Stimulated activated CD4-positive, alpha-beta T cell treated with anti-CD3 and anti-CD28 coated beads, TNF-alpha, amount 100 ng/mL, for 1 hour (primary cell): ENCODE measurements at places on chromosomes 1 and 21.

DNA sequence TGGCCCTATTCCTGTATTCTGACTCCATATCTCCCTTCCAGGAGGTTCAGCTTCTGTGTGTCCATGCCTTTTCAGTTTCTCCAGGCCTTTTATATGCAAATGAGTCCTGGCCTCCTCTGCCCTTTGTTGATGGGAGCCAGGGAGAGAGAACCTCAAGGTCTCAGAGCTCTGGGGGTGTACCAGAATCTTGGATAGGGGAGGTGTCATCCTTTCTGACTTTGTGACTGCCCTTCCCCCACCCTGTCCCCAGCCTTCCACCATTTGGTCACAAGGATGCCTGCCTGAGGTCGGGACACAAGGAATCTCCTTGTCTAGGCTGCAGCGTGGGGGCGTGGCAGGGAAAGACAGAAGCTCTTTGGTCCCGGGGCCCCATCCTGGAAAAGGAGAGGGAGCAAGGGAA is 18.6 kb downstream of the LURAP1 start:
- DNase-seq: no peak

DNA sequence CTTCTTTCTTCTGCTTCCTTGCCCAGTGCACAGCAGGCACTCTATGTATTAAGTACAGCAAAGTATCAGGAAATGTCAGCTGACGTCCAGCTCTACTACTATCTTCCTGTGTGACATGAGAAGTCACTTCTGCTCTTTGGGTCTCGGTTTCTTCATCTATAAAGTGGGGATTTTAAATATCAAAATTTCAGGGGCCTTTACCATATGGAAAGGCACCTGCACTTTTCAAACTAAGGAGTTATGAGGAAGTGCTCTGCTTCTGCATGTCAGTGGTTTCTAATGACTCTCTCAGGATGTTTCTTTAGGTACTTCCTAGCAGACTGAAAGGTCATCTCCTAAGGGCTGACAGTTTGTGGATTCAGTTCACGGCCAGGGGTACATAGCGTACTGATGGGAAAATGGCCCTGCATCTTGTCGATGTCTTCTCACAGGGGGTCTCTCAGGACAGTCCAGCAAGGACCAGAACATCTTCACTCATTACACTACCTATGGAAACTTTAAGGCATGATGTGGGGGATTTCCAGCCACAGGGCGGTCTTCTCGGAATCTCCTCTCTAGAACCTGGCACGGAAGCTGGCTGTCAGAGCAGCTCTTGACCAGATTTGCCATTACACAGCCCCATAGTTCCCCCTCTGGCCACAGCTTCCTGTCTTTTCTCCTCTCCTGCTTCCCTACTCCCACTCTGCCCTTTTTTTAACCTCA is 42.0 kb upstream of the MTF1 start:
- DNase-seq: no peak

DNA sequence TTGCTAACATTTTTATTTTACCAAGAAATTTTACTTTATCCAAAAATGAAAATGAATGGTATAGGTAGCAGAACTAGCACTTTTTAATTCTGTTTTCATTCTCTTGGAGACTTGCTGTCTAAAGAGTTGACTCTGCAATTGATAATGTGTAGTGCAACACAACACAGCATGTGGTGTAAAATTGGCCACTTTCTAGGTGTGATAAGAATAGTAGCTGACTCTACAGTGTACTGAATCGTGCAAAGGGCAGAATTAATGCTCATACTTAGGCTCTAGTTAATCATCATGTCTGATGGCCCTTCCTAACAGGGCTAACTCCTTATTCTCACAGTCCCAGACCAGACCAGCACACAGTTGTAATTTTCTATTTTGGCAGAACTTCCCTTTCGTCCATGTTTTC is 140.5 kb downstream of the NEK7 start:
- DNase-seq: no peak

DNA sequence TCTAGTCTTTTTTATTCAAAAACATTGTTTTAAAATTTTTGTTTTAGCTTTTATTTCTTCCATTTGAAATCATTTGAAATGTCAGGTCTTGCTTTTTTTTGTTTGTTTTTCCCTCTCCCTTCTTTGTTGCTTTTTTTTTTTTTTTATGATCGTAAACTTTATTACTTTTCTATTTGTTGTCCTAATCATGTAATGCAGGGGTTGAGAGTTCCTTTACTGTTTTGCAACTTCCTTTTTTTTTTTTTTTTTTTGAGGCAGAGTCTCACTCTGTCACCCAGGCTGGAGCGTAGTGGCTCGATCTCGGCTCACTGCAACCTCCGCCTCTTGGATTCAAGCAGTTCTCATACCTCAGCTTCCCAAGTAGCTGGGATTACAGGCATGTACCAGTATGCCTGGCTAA is 24.8 kb downstream of the IVNS1ABP start:
- no peak for DNase-seq

- DNase-seq: no peak
These were observed 7.6 kb upstream of the SLC19A1 start for GRCh38 chr21:45549626-45550463.

DNA sequence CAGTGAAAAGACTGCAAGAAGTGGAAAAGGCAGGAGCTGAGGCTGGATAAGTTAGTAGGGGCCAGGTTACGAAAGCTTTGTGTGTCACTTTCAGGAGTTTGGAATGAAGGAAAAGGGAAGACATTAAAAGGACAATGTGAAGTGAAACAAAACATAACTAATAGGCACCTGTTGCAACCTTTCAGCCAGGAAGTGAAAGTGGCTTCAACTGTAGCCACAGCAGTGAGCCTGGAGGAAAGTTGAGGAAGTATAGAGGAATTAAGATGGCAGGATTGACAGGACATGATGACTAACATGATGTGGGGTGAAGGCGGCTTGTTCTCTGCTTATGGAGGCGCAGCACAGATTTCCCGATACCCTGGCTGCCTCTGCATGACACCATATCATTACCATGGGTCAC is 68.9 kb downstream of the C4BPA start:
- no peak for DNase-seq

DNA sequence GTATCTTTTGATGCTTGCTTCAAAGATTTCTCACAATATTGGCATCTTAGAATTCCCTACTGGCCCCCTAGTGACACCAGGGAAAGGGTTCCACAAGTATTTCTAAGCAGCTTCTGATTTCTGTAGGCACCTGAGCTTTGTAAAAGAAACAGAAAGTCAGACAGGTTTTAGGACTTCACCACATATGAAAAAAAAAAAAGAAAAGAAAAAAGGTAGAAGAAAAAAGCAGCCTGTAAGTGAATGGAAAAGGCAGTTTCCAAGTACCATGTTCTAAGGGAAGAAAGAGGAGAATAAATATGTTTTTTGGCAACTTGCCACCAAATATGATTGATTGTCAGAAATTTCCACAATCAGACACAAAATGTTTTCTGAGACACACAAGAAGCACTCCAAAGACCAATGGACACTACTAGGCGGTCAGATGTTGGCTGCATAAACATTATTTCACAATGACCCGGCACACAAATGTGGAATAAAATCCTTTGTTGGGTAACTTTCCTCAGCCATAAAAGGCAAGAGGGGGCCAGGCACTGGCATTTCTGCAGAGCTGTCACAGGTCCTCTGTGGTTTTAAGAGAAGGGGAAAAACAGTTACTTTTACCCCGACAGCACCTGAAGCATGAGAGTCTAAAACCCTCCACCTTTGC is 12.7 kb upstream of the CPLANE2 start:
- DNase-seq: no peak

GRCh38 chr1:99540744-99541143 is 105.2 kb upstream of the PALMD start:
- DNase-seq: no peak

DNA sequence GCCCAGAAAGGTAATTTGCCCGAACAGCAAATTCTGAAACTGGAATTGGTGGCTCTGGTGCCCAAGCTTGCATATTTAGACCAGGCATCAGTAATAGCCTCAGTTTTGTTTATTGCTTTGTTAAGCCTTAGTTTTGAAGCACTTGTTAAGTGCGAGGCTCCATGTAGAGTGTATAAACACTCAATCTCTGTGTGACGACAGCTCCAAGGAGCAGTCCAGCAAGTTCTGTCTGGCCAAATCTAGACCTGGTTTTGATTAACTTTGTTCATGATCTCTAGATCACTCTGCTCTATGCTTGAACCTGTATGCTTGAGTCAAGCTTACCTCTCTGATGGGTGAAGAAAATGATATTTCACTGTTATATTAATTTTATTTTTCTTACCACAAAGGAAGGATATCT is 37.4 kb downstream of the DOP1B start:
- DNase-seq: no peak

GRCh38 chr1:234458352-234459017 is 20.5 kb downstream of the TARBP1 start:
- no peak for DNase-seq
